PC-3 (cell line): ENCODE measurements at places on chromosomes 7 and 10. TPM values are rescaled to one million over a fixed set of nuclear protein-coding genes. Genes with fewer than 3 reads are reported as not detected.

Gene GSTO2
- 8.1 and 13.8 TPM in 2 replicates for total RNA-seq

Gene ATP6V0A4
- 0.86 and 1.0 TPM in 2 replicates for total RNA-seq

Gene TFPI2
- total RNA-seq = 53.1 and 62.6 TPM in 2 replicates

Gene DKK1
- 1,187 and 1,592 TPM in 2 replicates for total RNA-seq

Gene DNAJC12
- 14.2 and 15.5 TPM in 2 replicates for total RNA-seq

Gene GPR26
- total RNA-seq = not detected in 2 replicates

Gene AKR1C1
- 1.8 and 3.2 TPM in 2 replicates for total RNA-seq

Gene HEPACAM2
- total RNA-seq = not detected in 2 replicates

Gene ITPRID1
- total RNA-seq = not detected in 2 replicates

Gene SLC26A4
- total RNA-seq = not detected in 2 replicates

Gene SLC18A3
- not detected in 2 replicates for total RNA-seq

Gene FAM25C
- not detected in 2 replicates for total RNA-seq

GRCh38 chr10:88478256-88478655 lies 104.9 kb downstream of the RNLS start:
- no peak overlapping the region for H3K27ac ChIP-seq
- no peaks in the 10 kb centered on the region for H3K36me3 ChIP-seq
- H3K27me3 ChIP-seq = no peaks in the 10 kb centered on the region
- H3K4me3 ChIP-seq = no peak overlapping the region
- DNase-seq = no peak

GRCh38 chr10:122638106-122638505 lies 61.5 kb downstream of the C10orf120 start:
- H3K27ac ChIP-seq = no peak overlapping the region
- no peaks in the 10 kb centered on the region for H3K36me3 ChIP-seq
- H3K27me3 ChIP-seq = no peaks in the 10 kb centered on the region
- no peak overlapping the region for H3K4me3 ChIP-seq
- DNase-seq = no peak

DNA sequence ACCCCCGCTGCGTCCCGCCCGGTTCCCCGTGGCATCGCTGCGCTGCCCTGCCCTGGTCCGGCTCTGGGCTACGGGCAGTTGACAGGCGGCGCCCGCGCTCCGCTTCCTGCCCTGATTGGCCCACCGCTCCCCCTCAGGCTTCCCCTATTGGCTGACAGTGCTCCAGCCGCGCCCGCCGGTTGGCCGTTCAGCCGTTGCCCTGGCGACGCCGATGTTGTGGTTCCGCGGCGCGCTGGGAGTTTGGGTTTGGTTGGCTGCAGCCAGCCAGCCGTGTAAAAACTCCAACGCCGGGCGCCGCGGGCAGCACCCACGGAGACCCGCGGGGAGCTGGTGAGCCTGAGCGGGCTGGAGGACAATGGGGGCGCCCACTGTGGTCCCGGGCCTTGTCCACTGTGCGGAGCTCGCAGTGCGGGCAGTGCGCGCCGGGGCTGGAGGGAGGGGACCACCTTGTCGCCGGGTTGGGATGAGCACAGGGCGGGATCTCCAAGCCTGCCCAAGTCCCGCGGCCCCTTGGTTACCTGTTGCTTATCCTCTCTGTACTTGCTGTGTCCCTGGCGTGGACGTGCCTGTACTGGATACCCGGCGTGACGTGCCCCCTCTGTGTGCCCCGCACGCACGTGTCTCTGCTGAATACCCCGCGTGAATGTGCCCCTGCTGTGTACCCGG lies at the start of gene C7orf57:
Gene C7orf57 (plus strand): TSS at position 243 of the 666 bp plus-strand sequence. CDS start 766 bp downstream, outside the sequence.
- H3K4me1 ChIP-seq = peaks cover 10% of the 10 kb centered on the region
- no peaks in the 10 kb centered on the region for H3K36me3 ChIP-seq
- H3K27ac ChIP-seq = no peak within 1 kb of the TSS
- peak; percentile 83 for DNase-seq
- H3K27me3 ChIP-seq = no peaks in the 10 kb centered on the region
- peak within 1 kb of the TSS; percentile 74 for H3K4me3 ChIP-seq

- no peak within 1 kb of the TSS for H3K4me3 ChIP-seq
- H3K27me3 ChIP-seq = peaks cover 9% of the 10 kb centered on the region; the same call in 1 of the 2 replicates
- no peak for DNase-seq
- H3K27ac ChIP-seq = no peak within 1 kb of the TSS
Observed at GRCh38 chr10:118595598-118596425, at the start of gene PRLHR. Gene PRLHR, minus strand, starts transcription at chr10:118595648. Its CDS starts 404 bp downstream, at chr10:118595244.

- H3K36me3 ChIP-seq = no peaks in the 10 kb centered on the region
- peak; percentile 15 for DNase-seq
- no peaks in the 10 kb centered on the region for H3K27me3 ChIP-seq
- peaks cover 31% of the 10 kb centered on the region for H3K4me1 ChIP-seq
Observed at GRCh38 chr7:121016966-121017365, 28.5 kb downstream of the CPED1 start.

GRCh38 chr10:99656199-99657064 lies 2.9 kb upstream of the ENTPD7 start:
- no peak for DNase-seq
- no peaks in the 10 kb centered on the region for H3K36me3 ChIP-seq
- peaks cover 34% of the 10 kb centered on the region for H3K4me1 ChIP-seq
- no peaks in the 10 kb centered on the region for H3K27me3 ChIP-seq

DNA sequence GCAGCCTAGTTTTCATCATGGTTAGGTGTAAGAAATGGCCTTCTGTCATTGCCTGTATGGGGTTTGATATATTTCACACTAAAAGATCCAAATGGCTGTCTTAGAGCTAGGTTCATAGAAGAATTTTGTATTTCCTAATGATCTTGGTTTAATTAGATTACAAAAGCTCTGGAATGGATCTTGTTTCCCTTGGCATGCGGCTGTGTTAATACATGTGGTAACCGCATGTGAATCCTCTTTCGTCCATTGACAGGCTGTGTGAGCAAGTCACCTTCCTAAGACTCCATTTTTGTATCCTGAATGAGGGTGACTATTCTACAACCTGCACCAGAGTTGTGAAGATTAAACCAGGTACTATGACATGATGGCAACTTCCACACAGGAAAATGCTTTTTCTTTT lies 12.4 kb upstream of the FZD1 start:
- DNase-seq = no peak
- H3K4me1 ChIP-seq = peaks cover 3% of the 10 kb centered on the region; the same call in 1 of the 2 replicates
- no peaks in the 10 kb centered on the region for H3K36me3 ChIP-seq
- no peak overlapping the region for H3K27ac ChIP-seq
- no peak overlapping the region for H3K4me3 ChIP-seq

DNA sequence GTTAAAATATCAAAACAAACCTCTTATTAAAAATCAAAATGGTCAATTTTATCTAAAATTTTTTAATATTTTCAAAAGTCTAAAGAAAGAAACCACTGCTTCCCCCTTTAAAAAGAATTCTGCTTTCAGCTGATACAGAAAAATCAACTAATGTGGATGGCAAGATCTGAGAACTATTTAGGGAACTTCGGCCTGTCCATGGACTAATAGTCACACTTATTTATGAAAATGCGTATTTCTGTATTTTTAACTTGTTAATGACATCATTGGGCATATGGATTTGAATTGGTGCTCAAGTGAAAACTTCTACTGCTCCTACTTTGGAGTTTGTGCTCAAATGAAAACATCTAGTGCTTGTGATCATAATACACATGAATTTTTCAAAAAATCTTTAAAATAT lies 31.9 kb downstream of the RNLS start:
- no peaks in the 10 kb centered on the region for H3K36me3 ChIP-seq
- H3K4me1 ChIP-seq = no peaks in the 10 kb centered on the region
- H3K27ac ChIP-seq = no peak overlapping the region
- no peaks in the 10 kb centered on the region for H3K27me3 ChIP-seq

GRCh38 chr7:91434836-91435235 lies 170.6 kb downstream of the FZD1 start:
- DNase-seq = no peak
- H3K4me1 ChIP-seq = no peaks in the 10 kb centered on the region
- H3K27ac ChIP-seq = no peak overlapping the region
- H3K36me3 ChIP-seq = no peaks in the 10 kb centered on the region
- H3K4me3 ChIP-seq = no peak overlapping the region
- no peaks in the 10 kb centered on the region for H3K27me3 ChIP-seq

- DNase-seq = no peak
- no peak overlapping the region for H3K4me3 ChIP-seq
- no peaks in the 10 kb centered on the region for H3K27me3 ChIP-seq
Observed at GRCh38 chr7:91201442-91202113, 62.7 kb upstream of the FZD1 start.

DNA sequence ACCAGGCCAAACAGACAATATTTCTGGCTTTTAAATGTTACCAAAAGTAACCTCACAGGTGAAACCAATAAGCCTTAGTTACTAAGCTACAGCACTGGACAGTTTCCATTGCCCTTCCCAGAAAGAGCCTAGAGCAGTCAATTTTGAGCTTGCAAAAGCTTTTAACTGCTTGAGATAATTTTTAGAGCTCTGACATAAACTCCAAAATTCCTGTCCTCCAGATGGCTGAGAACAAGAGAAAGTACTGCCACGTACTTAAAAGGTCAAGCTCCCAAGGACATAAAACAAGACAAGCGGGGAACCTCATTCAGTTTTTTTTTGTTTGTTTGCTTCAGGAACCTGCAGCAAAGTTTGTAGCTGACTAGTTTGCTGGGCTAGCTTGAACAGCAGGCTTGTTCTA lies 54.1 kb downstream of the BBS9 start:
- H3K27ac ChIP-seq = no peak overlapping the region
- DNase-seq = no peak
- H3K27me3 ChIP-seq = no peaks in the 10 kb centered on the region

DNA sequence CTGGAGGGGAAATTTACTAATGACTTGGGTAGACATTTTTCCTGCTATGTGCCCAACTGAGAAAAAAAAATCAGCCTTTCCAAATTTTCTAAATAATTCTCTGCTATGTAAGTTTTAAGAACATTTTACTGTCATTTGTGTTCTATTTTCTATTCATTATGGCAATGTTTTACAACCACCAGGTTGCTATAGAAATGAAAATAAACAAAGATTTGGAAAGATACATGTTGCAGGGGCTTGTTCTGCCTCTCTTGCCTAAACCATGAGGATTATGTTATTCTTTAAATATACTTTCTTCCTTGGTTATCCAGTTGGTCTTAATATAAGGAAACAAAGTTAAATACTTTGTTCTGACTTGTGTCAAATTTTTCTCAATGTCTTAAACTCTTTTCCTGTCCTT lies 257.2 kb downstream of the TWIST1 start:
- no peaks in the 10 kb centered on the region for H3K36me3 ChIP-seq
- no peaks in the 10 kb centered on the region for H3K4me1 ChIP-seq

- no peak overlapping the region for H3K27ac ChIP-seq
- H3K4me3 ChIP-seq = no peak overlapping the region
- no peak for DNase-seq
- H3K4me1 ChIP-seq = no peaks in the 10 kb centered on the region
Observed at GRCh38 chr7:41861642-41862041, 158.8 kb upstream of the INHBA start.

DNA sequence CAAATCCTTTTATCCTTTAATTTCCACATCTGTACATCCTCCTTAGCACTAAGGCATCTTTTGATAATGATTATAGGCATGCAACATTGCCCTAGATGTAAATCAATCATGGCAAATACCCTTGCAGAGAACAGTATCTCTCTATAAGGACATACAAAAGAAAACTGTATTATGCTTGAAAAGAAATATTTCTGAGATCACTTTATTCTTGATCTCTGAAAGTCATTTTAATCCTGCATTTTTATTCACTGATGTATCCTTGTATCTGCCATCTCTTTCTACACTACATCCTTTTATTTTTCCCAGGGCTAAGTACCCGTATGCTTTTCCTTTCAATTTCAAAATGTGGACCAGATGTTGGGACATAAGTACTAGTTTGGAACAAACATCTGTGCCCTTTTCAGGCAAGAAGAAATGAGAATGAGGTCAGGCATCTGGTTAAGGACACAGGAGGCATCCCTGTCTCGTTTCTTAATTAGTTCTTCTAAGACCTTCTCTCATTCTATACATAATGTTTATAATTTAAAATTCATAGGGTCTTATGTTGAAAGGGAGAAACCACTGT lies 338.6 kb downstream of the CNTNAP2 start:
- DNase-seq = no peak
- H3K36me3 ChIP-seq = no peaks in the 10 kb centered on the region
- H3K4me3 ChIP-seq = no peak overlapping the region
- H3K27me3 ChIP-seq = no peaks in the 10 kb centered on the region

GRCh38 chr7:21828841-21829240 lies 116.9 kb downstream of the CDCA7L start:
- H3K27me3 ChIP-seq = peaks cover 45% of the 10 kb centered on the region
- no peak for DNase-seq
- H3K36me3 ChIP-seq = no peaks in the 10 kb centered on the region
- H3K4me3 ChIP-seq = no peak overlapping the region
- no peaks in the 10 kb centered on the region for H3K4me1 ChIP-seq

DNA sequence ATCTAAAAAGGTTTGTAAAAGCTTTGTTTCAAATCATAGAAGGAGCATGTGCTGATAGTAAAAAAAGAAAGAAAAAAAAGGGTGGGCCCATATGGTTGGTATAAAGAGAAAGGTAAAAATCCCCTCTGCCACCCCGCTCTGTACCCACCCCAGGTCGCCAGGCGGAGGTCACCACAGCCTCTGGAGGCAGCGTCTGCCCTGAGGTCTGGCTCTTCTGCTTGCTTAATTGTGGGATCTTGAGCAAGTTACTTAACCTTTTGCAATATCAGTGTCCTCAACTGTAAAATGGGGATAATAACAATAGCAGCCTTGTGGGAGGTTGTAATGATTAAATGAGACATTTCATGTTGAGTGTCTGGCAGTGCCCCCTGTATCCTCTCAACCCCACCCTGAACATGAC lies 10.7 kb upstream of the PCBD1 start:
- no peaks in the 10 kb centered on the region for H3K36me3 ChIP-seq
- peaks cover 12% of the 10 kb centered on the region for H3K4me1 ChIP-seq
- no peak for DNase-seq
- H3K27ac ChIP-seq = no peak overlapping the region
- H3K4me3 ChIP-seq = no peak overlapping the region
- no peaks in the 10 kb centered on the region for H3K27me3 ChIP-seq

GRCh38 chr7:13050703-13051102 lies 363.3 kb downstream of the ARL4A start:
- H3K36me3 ChIP-seq = no peaks in the 10 kb centered on the region
- peaks cover 22% of the 10 kb centered on the region for H3K4me1 ChIP-seq
- H3K27ac ChIP-seq = peak overlapping the region; percentile 43
- H3K4me3 ChIP-seq = no peak overlapping the region
- H3K27me3 ChIP-seq = no peaks in the 10 kb centered on the region
- peak; percentile 73 for DNase-seq

DNA sequence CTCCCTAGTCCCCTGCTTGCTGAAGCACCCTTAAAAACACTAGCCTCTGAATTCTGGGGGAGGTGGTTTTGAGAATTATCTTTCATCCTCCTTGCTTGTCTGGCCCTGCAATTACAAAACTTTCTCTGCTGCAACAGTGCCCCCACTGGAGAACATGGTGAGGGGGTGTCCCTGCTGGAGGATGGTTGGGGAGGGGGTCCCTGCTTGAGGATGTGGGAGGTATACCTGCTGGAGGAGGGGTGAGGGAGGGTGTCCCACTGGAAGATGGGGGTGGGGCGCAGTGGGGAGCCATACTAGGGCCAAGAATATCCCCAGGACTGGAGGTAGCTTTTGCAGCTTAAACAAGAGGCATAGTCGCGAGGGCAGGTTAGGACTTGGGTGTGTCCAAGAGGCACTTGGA lies 3.2 kb upstream of the POLM start:
- no peak overlapping the region for H3K4me3 ChIP-seq
- no peaks in the 10 kb centered on the region for H3K36me3 ChIP-seq
- peaks cover 28% of the 10 kb centered on the region for H3K4me1 ChIP-seq
- H3K27ac ChIP-seq = no peak overlapping the region
- no peaks in the 10 kb centered on the region for H3K27me3 ChIP-seq
- DNase-seq = no peak

GRCh38 chr10:118108194-118109026 lies 61.7 kb upstream of the RAB11FIP2 start:
- H3K4me1 ChIP-seq = no peaks in the 10 kb centered on the region
- H3K36me3 ChIP-seq = no peaks in the 10 kb centered on the region
- DNase-seq = no peak

- H3K27ac ChIP-seq = no peak overlapping the region
- no peak overlapping the region for H3K4me3 ChIP-seq
- peaks cover 3% of the 10 kb centered on the region; the same call in 1 of the 2 replicates for H3K4me1 ChIP-seq
- no peaks in the 10 kb centered on the region for H3K36me3 ChIP-seq
- H3K27me3 ChIP-seq = no peaks in the 10 kb centered on the region
Observed at GRCh38 chr7:32616625-32617024, 121.3 kb downstream of the AVL9 start.
